NCI-H446 (cell line): ENCODE measurements at places on chromosomes 13 and 19.

- DNase-seq: no peak
These were observed 248.2 kb downstream of the NBEA start for GRCh38 chr13:35190241-35190640.

- DNase-seq: no peak
These were observed 57.3 kb downstream of the IFT88 start for GRCh38 chr13:20624213-20624612.

- no peak for DNase-seq
These were observed 19.5 kb downstream of the PRKD2 start for GRCh38 chr19:46697204-46697960.

- DNase-seq: no peak
These were observed 4.1 kb upstream of the CNN1 start for GRCh38 chr19:11534538-11534937.

DNA sequence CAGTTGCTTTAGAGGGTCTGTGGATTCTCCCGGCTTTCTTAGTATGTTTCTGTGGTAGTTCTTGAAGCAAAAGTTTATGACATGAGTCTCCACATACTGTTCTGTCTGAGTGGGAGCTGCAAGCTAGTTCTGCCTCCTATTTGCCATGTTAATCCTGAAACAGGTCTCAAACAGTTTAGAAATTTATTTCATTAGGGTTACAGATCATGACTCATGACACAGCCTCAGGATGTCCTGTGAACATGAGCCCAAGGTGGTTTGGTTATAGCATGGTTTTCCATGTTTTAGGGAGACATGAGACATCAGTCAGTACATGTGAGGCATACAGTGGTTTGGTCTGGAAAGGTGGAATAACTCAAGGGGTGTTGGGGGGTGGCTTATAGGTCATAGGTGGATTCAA lies 77.5 kb downstream of the FNDC3A start:
- DNase-seq: no peak

- DNase-seq: no peak
These were observed 3.6 kb downstream of the KLK15 start for GRCh38 chr19:50829801-50830200.

DNA sequence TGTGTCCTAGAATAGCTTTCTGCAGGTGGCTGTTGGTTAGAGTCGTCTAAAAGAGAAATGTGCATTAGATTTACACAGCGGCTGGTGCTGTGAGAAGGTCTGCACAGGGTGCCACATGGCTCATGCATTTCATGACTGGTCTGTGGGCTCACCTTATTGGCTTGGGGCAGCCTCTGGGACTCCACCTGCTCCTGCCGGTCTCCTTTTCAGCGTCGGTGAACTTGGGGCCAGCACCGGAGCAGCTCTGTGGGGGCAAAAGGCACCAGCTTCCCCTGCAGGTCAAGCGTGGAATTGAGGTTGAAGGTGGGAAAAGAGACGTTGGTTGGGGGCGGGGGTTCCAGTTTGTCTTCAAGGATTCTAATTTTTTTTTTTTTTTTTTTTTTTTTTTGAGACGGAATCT lies 3.1 kb upstream of the PNMA8C start:
- DNase-seq: no peak

GRCh38 chr13:40662866-40663265 lies 3.6 kb downstream of the FOXO1 start:
- no peak for DNase-seq

- no peak for DNase-seq
These were observed 6.3 kb upstream of the POU4F1 start for GRCh38 chr13:78609464-78610205.

- DNase-seq: no peak
These were observed 12.3 kb upstream of the ARHGEF18 start for GRCh38 chr19:7336321-7336973.

- DNase-seq: no peak
These were observed 1108.4 kb upstream of the PCDH20 start for GRCh38 chr13:62524061-62524460.

DNA sequence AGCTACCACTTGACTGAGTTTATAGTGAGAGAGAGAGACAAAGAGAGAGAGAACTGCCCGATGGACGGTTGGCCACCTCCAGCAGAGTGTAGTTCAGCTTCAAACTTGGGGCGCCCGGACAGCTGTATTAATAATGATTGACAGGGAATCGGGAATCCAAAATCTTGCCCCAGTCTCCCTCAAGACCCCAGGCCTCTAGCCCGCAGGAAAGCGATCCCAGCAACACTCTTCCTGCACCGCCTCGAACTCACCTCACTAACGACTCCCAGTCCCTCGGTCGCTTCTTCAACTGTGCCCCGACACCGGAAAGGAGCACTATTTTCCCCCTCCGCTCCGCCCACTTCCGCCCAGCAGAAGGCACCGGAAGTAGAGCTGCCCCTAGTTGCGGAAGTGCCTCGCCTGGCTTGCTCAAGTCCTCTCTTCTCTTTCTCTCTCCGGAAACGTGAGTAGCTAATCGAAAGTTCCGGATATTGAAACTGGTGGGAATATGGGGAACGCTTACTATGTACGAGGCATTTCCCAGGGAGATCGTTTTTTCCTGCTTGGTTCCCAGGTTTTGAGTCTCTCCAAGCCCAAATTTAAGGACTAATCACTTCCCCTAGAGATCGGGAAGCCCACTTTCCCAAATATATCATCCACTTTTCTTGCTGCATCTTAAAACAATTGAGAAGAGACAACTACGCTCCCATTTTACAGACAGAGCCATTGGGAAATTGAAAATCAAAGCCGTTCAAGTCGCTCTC lies at the start of gene NOSIP:
Gene NOSIP (minus strand): TSS at position 293 of the 743 bp plus-strand sequence. CDS start 19,865 bp downstream, outside the sequence.
- peak; percentile 98 for DNase-seq

DNA sequence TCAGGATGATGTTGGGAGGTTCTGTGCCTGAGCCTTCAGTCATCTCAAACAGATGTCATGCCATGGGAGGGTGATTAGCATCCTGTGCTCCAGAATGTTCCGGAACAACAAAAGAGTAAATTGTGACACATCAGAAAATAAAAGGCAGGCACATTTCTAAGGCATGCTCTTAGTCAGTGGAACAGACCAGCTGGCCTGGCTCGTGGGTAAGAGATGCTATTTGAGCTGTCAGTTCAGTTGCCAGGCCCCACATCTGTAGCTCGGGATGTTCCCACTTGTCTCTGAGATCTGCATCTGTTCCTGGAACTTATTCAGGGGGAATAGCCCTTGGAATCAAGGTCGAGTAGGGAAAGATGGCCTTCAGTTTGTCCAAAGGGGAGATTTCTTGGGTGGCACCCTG lies 26.0 kb downstream of the OLFM4 start:
- DNase-seq: no peak

DNA sequence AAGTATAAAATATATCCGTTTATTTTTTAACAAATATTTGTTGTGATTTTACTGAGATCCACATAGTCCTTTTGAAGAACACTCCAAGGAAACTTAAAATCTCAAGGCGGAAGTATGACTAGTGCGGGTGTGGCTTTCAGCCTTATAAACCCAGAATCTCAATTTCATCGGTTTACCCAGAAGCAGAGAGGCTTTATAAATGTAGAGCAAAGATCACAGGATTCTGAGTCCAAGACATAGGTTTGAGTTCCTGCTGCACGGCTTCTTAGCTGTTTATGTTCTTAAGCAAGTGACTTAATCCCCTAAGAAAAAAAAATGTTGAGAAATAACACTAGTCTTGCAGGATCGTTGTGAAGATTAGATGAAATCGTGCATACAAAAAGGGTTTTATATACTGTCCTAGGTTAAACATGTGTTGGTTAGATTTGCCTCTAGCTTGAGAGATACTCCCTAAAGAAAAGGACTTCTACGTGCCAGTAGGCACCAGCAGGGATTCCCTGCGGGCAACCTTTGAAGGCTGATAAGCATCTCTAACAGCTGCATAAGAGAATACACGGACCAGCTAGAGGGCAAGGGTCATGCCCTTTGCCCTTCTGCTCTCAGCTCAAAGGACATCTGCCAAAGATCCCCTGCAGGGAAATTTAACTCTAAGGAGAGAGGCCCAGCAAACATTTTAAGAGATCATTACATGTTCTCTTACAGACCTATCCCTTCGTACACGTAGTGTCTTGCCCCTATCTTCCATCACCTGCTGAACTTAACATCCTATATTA lies 130.4 kb upstream of the MIR17HG start:
- no peak for DNase-seq

- DNase-seq: no peak
These were observed 37.3 kb downstream of the DNAJC3 start for GRCh38 chr13:95714142-95714832.

DNA sequence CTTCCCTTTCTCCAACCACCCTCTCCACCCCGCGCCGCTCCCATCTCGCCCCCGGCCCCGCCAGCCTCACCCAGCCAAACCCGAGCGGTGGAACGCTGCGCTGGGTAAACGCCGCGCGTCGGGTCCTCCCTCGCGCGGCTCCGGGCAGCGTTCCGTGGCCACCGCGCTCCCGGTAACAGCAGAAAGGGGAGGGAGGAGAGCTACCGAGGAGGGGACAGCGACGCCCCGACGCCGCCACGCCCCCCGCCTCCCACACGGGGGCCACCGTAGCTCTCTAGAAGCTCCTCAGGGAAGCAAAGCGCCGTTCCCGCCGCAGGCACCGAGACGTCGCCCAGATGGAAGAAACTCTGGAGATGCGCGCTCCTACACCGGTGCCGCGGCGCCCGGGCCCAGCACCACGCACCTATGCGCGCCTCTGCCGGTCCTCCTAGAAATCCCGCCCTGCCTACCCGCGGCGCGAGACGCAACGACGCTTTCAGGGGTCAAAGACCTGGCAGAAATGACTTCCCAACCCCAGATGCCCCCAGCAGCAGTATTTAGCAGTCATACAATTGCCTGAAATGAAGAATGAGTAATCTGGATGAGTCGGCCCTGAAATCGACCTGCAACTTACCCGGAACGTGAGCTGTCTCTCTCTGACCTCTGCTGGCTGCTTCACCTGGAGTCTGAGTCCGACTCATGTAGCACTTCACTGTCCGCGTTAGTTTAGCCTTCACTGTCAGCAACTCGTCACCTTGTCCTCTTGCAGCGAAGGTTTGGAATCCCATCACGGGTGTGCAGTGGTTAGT lies at the start of gene RUBCNL:
Gene RUBCNL (minus strand): TSS at position 189 of the 788 bp plus-strand sequence. CDS start 14,777 bp downstream, outside the sequence.
- no peak for DNase-seq

- DNase-seq: no peak
These were observed 170.7 kb upstream of the TSHZ3 start for GRCh38 chr19:31519908-31520307.

DNA sequence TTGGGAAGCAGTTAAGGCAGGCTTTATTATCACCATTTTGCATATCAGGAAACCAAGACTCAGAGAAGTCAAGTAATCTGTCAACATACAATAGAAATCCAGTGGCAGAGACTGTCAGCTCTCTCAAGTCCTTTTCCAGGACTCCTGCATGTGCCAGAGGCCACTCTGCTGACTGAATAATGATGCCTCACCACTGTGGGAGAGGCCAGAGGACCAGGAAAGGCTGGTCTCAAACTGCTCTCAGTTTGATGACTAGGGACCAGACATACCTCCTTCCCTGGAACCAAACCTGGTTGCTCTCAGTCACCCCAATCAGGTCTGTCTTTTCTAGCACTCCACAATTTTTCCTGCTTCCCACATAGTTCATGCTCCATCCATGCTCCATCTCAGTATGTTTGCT lies 8.0 kb downstream of the RNASEH2B start:
- DNase-seq: no peak

DNA sequence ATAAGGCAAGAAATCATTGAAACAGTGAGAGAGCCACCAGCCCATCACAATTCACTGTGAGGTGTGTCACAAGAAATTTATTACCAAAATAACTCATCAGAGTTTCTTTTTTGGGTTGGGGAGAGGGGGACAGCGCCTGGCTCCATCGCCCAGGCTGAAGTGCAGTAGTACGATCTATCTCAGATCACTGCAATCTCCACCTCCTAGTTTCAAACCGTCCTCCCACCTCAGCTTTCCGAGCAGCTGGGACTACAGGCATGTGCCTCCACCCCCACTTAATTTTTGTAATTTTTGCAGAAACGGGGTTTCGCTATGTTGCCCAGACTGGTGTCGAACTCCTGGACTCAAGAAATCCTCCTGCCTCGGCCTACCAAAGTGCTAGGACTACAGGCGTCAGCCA lies 3.6 kb downstream of the IFNL1 start:
- no peak for DNase-seq

DNA sequence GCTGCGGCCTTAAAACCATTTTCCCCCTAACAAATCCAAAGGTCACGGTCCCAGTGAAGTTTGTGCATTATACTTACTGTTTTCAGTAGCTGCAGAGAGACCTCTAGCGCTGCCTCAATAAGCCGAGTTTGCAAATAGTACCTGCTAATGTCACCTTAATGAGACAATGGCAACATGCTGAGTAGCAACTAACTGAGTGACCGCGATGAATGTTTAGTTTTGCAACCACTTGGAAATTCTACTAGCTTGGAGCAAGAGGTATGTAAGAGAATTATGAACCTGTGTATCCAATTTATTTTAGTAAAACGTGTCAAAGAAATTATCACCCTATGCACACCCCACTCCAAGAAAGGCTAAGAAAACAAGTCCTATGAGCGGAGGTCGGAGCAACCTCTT lies 1.2 kb downstream of the KPNA3 start:
- DNase-seq: no peak

DNA sequence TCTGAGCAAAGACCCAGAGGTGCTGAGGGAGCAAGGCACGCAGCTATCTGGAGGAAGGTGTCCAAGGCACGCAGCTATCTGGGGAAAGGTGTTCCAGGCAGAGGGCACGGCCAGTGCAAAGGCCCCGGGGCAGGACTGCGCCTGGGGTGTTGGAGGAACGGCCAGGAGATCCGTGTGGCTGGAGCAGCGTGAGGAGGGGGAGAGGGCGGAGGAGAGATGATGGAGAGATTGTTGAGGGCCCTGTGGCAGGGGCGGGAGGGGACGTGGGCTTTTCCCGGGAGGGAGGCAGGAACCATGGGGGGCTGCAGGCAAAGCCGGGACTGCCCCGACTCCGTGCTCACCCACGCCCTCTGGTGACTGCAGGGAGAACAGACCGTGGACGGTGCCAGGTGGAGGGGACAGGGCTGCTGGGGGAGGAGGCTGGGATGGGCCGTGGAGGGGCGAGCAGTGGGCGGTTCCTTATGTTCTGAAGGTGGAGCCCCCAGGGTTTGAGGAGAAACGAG lies 13.3 kb upstream of the MISP start:
- DNase-seq: peak; percentile 45

- DNase-seq: no peak
These were observed 24.2 kb downstream of the CEBPG start for GRCh38 chr19:33397536-33398360.

GRCh38 chr13:77975358-77976042 lies 56.9 kb upstream of the EDNRB start:
- no peak for DNase-seq

DNA sequence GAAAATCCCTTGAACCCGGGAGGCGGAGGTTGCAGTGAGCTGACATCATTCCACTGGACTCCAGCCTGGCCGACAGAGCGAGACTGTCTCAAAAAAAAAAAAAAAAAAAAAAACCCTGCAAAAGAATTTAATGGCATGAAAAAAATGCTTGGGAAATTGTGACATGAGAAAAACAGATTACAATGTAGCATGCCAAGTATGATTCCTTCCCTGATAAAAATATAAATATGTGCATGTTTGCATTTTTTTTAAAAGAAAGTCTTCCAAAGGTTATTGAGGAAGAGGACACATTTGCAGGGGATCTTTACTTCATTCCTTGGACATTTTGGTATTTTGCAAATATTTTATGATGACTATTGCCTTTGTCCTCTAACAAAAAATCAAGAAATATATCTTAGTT lies 14.5 kb upstream of the ZBTB32 start:
- no peak for DNase-seq

- no peak for DNase-seq
These were observed 4.2 kb downstream of the LILRB5 start for GRCh38 chr19:54252845-54253244.

GRCh38 chr19:44988896-44989556 lies 12.2 kb upstream of the RELB start:
- DNase-seq: peak; percentile 12
